Activated T-helper 9 cell treated with anti-CD3 and anti-CD28 coated beads, Interleukin-2, amount 50 U/mL, for 16 hours (primary cell): ENCODE measurements at places on chromosomes 11 and 22.

- no peak for DNase-seq
These were observed 11.1 kb upstream of the TPBGL start for GRCh38 chr11:75229466-75229865.

DNA sequence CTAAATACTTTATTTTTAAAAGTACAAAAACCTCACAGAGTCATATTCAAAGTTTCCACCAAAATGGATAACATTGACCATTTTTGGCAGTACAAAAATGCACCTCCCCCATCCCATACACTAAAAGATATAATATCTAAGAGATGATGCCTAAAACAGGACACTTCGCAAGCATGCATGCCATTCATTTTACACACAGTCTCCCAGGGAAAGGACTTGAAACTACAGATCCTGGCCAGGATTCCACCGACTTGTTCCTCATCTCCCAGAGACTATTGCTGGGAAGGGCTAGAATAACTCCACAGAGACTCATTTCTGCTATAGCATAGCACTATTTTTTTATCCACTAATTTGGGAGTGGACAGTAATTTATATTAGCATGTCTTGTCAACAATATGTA lies 81.7 kb downstream of the MTNR1B start:
- DNase-seq: no peak

DNA sequence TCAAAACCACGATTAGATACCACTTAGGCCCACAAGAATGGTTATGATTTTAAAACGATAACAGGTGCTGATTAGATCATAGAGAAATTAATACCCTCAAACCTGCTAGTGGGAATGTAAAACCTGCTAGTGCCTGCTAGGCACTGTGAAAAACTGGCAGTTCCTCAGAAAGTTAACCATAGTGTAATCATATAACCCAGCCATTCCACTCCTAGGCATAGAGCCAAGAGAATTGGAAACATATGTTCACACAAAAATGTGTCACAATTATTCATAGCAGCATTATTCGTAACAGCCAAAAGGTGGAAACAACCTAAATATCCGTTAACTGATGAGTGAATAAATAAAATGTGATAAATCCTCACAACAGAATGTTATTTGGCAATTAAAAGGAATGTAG lies 122.2 kb upstream of the SYN3 start:
- no peak for DNase-seq

DNA sequence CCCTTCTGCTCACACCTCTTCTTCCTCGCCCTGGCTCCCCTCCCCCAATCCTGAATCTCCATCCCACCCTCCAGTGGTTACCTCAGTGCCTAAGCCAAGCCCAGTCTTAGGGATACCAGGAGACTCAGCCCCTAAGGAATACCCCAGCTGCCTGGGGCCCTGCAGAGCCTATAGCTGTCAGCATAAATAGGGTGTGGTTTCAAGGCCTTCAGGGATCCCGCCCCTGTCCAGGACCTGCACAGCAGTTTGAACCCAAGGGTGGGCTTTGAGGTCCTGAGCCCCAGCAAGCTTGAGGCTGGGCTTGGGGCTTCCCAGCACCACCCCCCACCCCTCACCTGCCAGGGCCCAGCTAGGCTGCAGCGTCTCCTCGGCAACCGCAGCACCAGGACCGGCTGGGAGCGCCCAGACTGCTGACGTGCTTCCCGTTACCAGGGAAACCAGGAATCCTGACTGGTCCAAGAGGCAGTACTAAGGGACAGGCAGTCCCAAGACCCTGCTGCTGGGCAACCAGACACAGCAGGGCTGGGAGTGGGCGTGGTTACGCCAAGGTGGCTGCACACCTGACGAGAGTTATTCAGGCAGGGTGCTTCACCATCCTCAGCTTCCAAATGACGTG lies 13.7 kb downstream of the APBB1 start:
- no peak for DNase-seq

DNA sequence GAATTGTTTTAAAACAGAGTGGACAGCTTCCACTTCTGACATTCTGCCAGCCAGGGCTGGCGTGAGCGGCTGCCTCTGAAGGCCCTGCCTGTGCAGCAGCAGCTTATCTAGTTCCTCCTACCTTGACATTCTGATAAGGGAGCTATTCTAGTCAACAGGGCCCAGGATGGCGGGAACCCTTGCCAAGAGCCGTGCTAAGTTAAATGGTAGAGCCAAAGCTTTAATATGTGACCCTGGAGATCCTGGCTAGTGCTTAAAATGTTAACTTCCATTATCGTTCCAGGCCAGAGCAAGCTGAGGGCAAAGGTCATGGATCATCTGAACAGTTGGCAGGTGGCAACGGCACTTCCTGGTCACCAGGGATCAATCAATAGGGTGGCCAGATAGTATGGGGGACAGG lies 3.5 kb downstream of the KCNJ5 start:
- DNase-seq: no peak

- DNase-seq: no peak
These were observed 143.2 kb upstream of the GRIA4 start for GRCh38 chr11:105466582-105467228.

DNA sequence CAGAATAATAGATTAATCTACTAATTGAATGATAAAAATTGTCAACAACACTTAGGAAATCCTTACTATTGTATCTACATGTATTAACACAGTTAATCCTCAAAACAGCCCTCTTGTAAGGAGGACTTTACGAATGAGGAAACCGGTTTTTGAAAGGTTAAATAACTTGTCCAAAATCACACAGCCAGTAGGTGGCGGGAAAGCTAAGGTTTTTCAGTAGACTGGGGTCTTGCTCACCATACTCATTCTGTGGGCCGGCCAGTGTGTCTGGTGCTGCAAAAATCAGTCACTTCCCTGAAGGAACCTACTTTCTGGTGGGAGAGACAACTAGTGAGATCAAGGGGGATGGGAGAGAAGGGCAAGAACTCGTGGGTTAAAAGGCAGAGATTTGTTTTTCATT lies 3.8 kb downstream of the DCPS start:
- no peak for DNase-seq

DNA sequence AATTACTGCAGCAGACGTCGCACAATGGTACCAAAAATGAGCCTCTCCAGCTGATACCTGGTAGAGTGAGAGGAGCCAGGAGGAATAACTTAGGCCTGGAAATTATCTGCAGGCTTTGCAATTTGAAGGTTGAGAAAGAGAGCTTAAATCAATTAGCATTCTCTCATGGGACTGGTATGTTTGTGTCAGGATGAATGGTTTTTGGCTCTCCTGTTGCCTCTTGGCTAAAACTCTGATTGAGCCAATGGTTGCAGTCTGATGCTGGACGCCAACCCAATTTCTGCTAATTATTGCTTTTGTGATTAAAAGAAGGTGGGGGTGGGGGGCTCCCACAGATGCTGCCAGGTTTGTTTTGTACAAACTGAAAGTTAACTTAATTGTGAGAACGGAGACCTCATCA lies 12.5 kb upstream of the NELL1 start:
- no peak for DNase-seq

GRCh38 chr11:85826116-85826855 lies 15.3 kb upstream of the SYTL2 start:
- DNase-seq: no peak

GRCh38 chr11:38332046-38332445 lies 1734.0 kb upstream of the RAG2 start:
- no peak for DNase-seq

GRCh38 chr11:73292525-73292894 lies 15.6 kb upstream of the ARHGEF17 start:
- no peak for DNase-seq

DNA sequence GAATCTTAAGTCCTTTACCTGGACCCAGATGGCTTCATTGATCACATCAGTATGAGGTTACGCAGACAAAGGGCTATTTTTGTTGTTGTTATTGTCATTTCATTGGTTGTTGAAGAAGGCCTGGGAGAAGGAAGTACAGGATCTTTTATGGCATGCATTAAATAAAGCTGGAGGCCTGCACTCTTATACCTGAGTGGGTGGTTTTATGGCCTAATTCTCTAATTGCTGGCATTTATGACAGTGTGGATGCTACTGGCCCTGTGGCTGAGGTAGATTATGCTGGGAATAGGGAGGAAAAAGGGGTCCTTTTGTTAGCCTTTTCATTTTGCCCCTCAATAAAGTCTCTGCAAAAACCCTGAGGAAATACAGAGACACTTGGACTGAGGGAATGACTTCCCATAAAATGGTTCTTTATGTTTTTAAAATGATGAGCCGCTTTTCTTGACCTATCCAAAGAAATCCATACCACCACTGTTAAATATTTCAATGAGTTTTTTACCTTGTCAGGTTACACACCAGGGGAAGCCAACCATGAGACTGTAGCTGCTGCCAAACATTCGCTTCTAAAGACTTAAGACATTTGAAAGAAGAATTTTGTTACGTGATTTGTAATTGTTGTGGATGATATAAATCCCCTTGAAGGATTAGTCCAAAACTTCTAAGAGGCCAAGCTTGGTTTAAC lies 6.8 kb downstream of the KMT2A start:
- no peak for DNase-seq

DNA sequence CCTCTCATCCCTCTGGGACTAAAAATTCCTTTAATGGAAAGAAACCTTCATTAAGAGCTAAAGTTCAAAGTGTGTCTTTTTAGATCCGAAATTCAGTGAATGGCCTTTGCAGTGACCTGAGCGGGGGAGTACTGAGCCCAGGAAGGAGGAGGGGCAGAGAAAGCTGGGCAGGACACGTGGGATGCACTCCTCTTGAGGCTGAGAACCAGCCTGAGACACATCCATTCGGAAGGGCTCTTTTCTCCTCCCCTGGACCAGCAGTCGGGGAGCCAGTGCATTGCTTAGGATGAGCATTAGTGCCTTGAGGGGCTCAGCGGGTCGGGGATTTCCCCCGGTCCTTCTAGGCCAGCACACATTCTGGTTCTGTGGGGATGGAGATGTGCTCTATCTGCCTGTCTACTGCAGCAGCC lies 258.9 kb upstream of the B3GAT1 start:
- no peak for DNase-seq

GRCh38 chr11:128919216-128919615 lies 23.5 kb downstream of the TP53AIP1 start:
- DNase-seq: no peak

DNA sequence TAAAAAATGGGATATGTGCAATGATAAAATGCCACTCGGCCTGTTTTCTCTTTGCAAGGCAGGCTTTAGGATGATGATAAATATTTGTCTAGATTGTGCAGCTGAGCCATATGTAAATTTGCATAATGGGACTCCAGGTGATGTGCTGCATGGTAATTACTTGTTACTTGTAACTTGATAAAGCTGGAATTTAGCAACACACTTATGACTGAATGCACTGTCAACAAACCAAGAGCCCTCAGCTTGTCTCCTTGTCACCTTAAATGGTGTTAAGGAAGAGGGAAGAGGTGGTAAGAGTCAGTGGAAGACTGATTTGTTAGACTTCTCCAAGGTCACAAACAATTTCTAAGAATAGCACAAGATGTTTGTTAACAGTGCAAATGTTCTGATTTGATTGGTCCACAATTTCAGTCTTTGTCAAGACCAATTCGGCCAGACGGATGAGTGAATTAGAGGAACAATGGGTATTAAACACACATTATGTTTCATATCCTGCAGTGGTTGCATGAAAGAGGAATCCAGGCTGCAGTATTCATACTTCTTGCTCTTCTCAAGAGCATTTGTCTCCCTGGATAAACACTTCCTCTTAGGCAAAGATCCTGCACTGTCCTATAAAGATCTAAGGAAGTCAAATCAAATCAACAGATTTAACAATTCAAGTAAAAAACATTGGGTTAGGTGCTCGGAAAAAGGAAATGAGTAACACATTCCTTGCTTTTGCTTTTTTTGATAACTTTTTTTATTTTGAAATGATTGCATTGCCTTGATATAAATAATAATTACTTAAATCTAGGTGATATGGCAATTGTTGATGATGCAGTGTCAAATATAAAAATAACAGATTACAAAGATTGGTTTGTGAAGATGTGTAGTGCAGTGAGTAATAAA lies 448.3 kb upstream of the DDI1 start:
- no peak for DNase-seq

- no peak for DNase-seq
These were observed 26.1 kb downstream of the GDPD5 start for GRCh38 chr11:75499423-75500190.

- DNase-seq: no peak
These were observed 34.1 kb downstream of the CD44 start for GRCh38 chr11:35173011-35173511.

- DNase-seq: no peak
These were observed 8.6 kb upstream of the ARAP1 start for GRCh38 chr11:72760539-72761405.

- DNase-seq: no peak
These were observed 50.5 kb upstream of the ADA2 start for GRCh38 chr22:17269607-17270261.

DNA sequence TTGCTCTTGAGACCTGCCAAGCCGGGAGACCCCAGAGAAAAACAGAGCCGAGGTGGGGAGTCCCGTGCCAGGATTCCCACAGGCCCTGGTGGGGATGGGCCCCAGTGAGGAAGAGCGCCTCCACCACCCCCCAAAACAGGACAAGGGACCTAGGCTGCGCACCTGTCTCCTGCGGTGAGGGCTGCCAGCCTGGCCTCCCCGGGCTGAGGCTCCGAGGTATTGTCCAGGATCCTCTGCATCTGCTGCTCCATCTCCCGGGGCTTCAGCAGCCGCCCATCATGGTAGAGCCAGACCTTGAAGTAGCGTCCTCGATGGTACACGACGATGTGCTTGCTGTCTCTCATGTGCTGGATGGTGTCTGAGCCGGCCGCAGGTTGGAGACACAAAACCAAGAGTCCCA lies 33.3 kb upstream of the TESMIN start:
- DNase-seq: no peak

- no peak for DNase-seq
These were observed 8.0 kb upstream of the EFCAB6 start for GRCh38 chr22:43819931-43820640.

GRCh38 chr22:30606455-30607299 lies at the start of gene TCN2:
TSS of gene TCN2 (plus strand) at chr22:30607174. CDS start at chr22:30607332, 158 bp downstream.
- no peak for DNase-seq

- no peak for DNase-seq
These were observed 1.4 kb upstream of the LHFPL7 start for GRCh38 chr22:24947881-24948280.

DNA sequence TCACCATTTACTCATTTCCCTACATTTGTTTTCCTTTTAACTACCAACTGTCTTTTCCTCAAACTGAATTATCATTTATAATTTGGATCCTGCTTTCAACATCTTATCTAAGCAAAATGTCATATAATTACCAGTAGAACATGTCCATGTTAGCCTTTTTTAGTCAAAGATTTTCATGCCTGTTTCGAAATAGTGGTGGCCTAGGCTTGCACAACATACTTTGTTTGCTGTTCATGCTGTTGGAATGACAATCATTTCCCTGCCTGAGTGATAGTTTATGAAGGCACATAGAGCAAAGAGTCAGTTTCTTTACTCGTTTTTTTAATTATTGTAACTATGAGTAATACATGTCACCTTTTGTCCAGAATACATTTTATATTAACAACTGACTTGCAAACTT lies 144.3 kb upstream of the ANO3 start:
- no peak for DNase-seq

- no peak for DNase-seq
These were observed 24.8 kb downstream of the ARVCF start for GRCh38 chr22:19991645-19992451.

GRCh38 chr11:90705661-90706060 lies 482.8 kb upstream of the CHORDC1 start:
- DNase-seq: no peak
